Activated B cell treated with CpG ODN at 0.5 μM for 24 hours (primary cell): ENCODE measurements at places on chromosomes 12 and 14. TPM values are rescaled to one million over a fixed set of nuclear protein-coding genes. Genes with fewer than 3 reads are reported as not detected.

- no peak for DNase-seq
Observed at GRCh38 chr14:71728386-71728785, 203.8 kb upstream of the RGS6 start.

- DNase-seq: no peak
Observed at GRCh38 chr14:61297581-61297980, 16.4 kb upstream of the TMEM30B start.

GRCh38 chr14:54487771-54488170 is 1.0 kb downstream of the GMFB start:
- DNase-seq: no peak

DNA sequence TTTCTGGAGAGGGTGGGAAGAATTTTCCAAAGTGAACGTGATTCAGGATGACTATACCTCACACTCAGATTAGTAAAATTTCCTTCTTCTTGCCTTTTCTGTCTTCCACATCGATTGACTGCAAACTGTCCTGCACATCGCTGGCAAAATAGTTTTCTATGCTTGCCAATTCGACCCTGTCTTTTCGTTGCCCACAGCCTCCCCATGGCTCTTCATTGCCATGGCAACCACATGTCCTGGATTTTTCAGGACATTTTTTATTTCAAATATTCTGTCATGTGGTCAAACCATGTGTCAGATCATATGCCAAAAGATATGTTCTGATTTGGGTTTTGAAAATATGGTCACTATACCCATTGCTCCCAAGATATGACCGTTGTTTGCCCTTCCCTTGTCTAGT is 46.9 kb upstream of the OTX2 start:
- no peak for DNase-seq

DNA sequence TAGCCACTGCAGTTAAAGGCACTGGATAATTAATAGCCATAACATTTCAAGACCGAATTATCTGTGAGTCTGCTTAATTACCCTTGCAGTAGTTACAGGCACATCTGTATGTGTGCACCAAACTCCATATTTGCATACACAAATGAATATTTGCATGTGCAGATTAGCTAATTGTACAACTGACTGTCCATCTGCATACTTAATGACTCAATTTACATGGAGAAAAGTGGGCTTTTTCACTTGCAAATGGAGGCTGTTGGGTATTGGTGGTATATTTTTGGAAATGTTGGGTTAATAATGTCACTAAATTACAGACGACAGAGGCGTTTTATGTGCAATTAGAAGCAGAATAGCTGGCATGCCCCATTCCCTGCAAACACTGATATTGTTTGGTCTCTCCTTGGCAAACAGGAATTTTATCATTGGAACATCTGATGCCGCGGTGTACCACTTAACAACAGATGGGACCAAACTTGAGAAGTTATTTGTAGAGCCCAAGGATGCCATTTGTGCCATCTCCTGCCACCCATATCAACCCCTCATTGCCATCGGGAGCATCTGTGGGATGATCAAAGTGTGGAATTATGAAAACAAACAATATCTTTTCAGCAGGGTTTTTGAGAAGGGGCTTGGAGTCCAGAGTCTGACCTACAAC is 39.6 kb downstream of the CFAP251 start:
- no peak for DNase-seq

GRCh38 chr12:99552022-99552421 is 95.5 kb upstream of the GARIN6 start:
- DNase-seq: no peak

DNA sequence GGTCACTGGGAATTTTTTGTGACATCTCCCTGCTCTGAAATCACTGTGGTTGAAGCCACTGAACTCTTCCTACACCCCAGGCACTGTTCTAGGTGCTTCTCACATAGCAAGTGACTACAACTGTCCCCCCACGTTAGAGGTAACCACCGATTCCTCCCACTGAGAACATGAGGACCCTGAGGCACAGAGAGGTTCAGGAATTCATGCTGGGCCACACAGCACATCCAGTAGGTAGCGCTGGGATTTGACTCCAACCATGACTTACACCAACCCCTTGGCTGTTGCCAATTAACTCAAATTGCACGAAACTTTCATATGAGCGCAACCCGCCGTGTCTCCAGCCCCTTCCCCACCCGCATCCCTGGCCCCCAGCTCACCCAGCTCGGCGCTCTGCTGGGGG is 105.2 kb downstream of the RFLNA start:
- DNase-seq: no peak

DNA sequence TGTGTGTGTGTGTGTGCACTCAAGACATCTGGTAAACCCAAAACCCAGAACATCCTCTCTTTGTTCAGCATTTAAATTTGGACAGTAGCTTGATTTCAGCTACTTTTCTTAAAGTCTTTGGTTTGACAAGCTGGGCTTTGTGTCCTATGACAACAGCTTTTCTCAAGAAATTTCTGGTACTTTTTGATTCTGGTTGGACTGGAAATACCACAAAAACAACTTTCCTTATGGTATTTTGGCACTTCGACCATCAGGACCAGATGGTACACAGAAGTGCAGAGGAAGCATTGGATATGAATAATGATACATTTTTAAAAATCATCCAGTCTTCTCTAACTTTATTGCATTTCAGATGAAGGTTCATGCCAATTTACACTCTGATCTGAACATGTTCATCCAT is 286.6 kb upstream of the FLRT2 start:
- no peak for DNase-seq

DNA sequence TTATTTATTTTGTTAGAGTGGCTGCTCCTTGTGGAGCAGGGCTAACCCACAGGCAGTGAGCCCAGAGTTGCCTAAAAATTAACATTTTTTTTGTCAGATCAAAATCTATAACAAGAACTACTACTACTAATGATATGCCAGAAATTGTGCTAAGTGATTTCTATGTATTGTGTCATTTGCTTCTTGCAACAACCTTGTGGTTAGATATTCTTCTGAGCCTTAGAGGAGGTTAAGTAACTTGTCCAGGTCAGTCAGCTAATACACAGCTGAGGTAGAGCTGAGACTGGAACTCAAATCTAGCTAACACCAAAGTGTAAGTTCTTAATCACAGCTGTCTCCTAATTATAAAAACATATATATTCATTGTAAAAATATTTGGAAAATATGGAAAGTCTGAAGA is 29.8 kb downstream of the CFL2 start:
- no peak for DNase-seq

- no peak for DNase-seq
Observed at GRCh38 chr12:116698116-116698515, 39.8 kb downstream of the SPRING1 start.

GRCh38 chr12:42802785-42803189 is 213.2 kb upstream of the PRICKLE1 start:
- no peak for DNase-seq

- no peak for DNase-seq
Observed at GRCh38 chr12:127774828-127775227, 492.1 kb upstream of the TMEM132C start.

DNA sequence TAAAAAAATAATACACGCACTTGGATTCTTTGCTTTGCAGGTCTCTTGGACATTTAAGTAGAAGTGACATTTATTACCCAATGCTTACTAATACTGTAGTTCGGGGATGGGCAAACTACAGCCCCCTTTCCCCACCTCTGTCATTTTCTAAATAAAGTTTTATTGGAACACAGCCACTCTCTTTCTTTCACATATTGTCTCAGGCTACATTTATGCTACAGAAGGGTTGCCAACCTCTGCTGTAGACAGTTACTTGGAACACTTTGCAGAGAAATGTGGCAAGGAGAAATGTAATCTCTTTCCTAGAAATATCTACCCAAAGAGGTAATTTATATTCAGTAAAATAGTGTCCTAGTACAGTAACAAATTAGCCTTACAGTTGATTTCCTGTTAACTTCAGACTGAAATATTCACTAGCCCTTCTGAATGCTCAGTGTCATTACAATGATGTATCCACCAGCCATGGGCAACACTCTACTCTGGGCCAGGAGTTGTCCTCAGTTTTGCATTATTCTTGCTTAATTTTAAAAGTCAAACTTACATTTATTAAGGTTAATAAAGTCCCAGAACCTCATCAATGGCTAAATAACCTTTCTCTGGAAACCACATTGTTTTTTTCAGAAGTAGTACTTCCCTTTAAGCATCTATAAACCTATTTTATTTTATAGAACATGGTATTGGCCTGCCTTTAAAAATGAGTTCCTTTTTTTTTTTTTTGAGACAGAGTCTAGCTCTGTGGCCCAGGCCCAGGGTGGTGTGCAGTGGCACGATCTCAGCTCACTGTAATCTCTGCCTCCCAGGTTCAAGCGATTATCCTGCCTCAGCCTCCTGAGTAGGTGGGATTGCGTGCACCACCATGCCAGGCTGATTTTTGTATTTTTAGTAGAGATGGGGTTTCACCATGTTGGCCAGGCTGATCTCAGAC is 269.6 kb upstream of the AMIGO2 start:
- no peak for DNase-seq

GRCh38 chr14:89486961-89487360 is 69.9 kb upstream of the FOXN3 start:
- DNase-seq: no peak

DNA sequence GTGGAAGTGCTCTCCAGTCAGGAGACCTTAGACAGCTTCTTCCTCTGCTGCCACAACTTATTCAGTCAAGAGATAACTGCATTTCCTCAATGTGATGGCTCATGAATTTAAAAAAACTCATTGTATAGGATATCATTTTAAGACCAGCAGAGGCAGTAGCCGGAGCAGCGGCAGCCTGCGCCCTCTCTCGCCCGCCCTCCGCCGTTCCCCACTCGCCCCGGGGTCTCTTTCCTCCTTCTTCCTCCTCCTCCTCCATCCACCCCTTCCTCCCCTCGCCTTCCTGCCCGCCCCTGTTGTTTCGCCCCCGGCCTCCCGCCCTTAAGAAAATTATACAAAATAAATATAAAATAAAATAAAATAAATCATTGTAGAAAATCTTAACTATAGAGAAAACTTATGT is 687.6 kb downstream of the FLRT2 start:
- DNase-seq: no peak

- DNase-seq: no peak
Observed at GRCh38 chr12:84070292-84070691, 842.3 kb downstream of the SLC6A15 start.

DNA sequence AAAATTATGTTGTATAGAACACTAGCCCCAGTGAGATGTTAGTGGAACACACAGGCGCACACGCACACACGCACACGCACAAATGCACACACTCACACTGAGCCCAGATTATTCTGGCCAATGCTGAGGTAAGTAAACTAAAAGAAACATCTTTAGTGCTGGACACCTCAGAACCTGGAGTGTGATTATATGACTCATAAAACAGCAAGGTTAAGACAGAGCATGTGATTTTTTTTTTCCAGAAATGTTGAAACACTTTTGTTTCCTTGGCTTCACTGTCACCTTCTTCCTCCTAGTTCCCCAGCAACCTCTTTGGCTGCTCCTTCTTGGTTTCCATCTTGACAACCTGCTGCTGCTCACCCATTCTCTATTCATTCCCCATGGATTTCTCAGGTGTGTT is 141.0 kb upstream of the ALG10B start:
- DNase-seq: no peak

- DNase-seq: no peak
Observed at GRCh38 chr14:63952933-63953437, 100.2 kb downstream of the SYNE2 start.

DNA sequence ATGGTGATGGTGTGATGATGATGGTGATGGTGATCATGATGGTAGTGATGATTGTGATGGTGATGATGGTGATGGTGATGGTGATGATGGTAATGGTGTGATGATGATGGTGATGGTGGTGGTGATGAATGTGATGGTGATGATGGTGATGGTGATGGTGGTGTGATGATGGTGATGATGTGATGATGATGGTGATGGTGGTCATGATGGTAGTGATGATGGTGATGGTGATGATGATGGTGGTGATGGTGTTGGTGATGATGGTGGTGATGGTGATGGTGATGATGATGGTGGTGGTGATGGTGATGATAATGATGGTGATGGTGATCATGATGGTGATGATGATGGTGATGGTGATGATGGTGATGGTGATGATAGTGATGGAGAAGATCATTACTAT is 120.3 kb downstream of the ZNF664 start:
- no peak for DNase-seq

Gene C1QL4
- not detected in 2 replicates for total RNA-seq

Gene OTX2
- not detected in 2 replicates for total RNA-seq

Gene RNFT2
- 7.5 and 8.7 TPM in 2 replicates for total RNA-seq

Gene HOXC12
- total RNA-seq: not detected in 2 replicates

Gene IKZF4
- 4.1 and 6.4 TPM in 2 replicates for total RNA-seq

Gene GPR68
- 1.4 and 1.8 TPM in 2 replicates for total RNA-seq

Gene TAS2R43
- total RNA-seq: 1.7 and 2.7 TPM in 2 replicates

Gene TSPAN19
- not detected in 2 replicates for total RNA-seq

Gene ANKS1B
- total RNA-seq: not detected in 2 replicates

Gene TMEM119
- not detected in 2 replicates for total RNA-seq

Gene ANO4
- not detected in 2 replicates for total RNA-seq

Gene IL23A
- 5.6 and 7.2 TPM in 2 replicates for total RNA-seq

Gene TMEM233
- not detected in 2 replicates for total RNA-seq

Gene RTN1
- total RNA-seq: not detected in 2 replicates

Gene PAX9
- not detected in 2 replicates for total RNA-seq

Gene LRP1-AS
- not detected in 2 replicates for total RNA-seq

Gene KCNJ8
- total RNA-seq: not detected in 2 replicates
